ENCODE measurements at places on chromosomes 11 and 22.

DNA sequence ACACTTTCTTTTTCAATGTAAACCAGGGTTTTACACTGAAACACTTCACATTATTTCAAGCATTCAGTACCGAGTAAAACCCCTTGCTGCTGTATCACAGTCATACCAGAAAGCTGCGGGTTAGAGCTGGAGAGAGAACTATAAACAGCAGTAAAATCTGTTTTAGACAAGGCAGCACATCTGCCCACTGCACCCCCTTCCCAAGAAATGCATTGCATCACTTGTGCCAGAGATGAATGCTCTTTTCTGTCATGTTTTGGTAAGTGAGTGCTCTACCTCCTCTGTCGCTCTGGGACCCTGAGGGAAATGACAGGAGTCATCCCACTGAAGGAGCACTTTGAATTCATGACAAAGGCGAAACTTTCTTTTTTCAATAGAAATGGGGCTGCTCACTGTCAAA, 107.2 kb downstream of the MAML2 start:
- DNase-seq, result no peak

- peak; percentile 81 for DNase-seq
Measured at GRCh38 chr11:14357881-14358728, 878 bp downstream of the RRAS2 start.

GRCh38 chr11:34151166-34151565, 45.7 kb downstream of the NAT10 start:
- no peak for DNase-seq

DNA sequence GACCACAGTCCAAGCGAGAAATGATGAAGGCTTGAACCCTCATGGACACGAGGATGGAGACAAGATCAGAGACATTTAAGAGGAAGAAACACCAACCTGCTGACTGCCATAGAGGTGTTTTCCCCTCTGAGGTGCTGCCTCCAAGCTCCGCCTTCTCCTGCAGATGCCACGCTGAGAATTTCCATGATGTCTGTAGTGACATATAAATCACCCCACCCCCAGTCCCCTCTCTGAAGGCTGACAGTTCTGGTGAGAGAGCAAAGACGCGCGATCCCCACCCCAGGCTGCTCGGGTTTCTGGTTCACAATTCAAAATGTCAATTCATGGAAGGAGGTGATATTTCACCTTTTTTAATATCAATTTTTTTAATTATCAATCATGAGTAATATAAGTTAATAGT, 28.2 kb downstream of the LRRC32 start:
- DNase-seq, result no peak

- peak; percentile 27 for DNase-seq
Measured at GRCh38 chr11:58866788-58867187, 22.3 kb upstream of the GLYATL2 start.

DNA sequence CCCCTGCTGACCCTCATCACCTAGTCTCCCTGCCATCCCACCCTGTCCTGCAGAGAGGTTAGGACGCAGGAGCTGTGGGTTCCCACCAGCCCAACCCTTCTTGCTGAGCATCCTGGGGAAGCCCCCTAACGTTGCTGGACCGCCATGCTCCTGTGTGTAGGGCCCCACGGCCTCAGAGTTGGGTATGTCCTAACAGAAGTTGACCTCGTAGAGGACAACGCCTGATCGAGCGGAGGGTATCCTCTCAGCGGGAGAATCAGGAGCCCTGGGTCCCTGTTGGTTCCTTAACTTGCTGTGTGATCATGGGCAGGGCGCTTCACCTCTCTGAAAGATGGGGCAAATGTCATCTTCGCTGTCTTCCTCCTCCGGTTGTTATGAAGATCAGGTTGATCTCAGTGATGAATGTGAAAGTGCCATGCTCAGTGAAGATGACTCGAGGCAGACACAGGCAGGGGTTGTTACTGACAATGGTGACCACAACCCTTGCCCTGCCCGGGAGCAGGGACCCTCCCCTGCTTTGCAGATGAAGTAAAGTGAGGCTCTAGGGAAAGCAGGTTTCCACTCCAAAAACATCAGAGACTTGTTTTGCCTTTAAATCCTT, 19.3 kb upstream of the CD5 start:
- DNase-seq, result no peak

GRCh38 chr11:93476796-93477195, 66.4 kb downstream of the SMCO4 start:
- DNase-seq, result peak; percentile 95

Measured in epithelial cell of esophagus (primary cell).